ENCODE measurements at places on chromosomes 3 and 15.

DNA sequence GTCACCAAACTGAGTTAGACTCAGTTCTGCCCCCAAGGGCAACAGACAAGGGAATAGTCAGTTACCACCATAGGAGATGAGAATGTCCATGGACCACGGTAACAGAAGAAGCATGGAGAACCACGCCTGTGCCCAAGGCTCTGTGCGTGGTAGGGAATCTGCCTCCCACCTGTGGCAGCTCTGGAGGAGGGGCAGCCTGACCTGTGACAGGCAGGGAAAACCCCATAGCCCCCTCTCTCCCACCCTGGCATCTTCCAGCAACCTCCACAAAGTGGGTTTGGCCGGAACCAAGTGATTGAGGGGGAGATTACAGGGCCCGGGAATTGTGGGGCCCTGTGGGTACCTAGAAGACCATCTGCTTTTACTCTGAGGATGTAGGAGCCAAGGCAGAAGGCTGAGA is 14.3 kb upstream of the LTF start:
- no peak for DNase-seq

- peak; percentile 12 for DNase-seq
Observed at GRCh38 chr3:37862903-37863815, 1.5 kb downstream of the CTDSPL start.

GRCh38 chr15:48440084-48440483 is 108.9 kb downstream of the DUT start:
- DNase-seq = no peak

DNA sequence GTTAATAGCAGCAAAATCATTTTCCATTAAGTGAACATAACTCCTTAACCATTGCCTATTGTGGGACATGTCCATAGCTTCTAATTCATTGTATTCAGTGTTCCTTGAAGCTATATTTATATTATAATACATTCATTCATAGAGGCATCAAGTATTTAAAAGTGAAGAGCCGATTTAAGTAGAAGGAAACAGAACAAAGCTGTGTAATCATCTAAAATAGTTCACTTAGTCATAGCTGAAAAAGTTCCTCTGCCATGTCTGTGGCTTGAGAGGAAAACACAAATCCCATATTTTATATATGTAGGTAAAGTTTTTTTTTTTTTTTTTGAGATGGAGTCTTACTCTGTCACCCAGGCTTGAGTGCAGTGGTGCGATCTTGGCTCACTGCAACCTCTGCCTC is 54.5 kb downstream of the TMEM108 start:
- DNase-seq = no peak

Measured in Calu3 (cell line).